ENCODE measurements at places on chromosomes 7 and 10.

GRCh38 chr10:122236690-122237306 is 34.3 kb upstream of the BTBD16 start:
- DNase-seq: no peak

GRCh38 chr10:104328896-104329710 is 9.2 kb downstream of the ITPRIP start:
- DNase-seq: peak; percentile 51

- DNase-seq: no peak
These were observed 7.5 kb upstream of the TBXAS1 start for GRCh38 chr7:139821349-139822105.

- DNase-seq: no peak
These were observed 341.9 kb downstream of the TNS3 start for GRCh38 chr7:47239931-47240421.

- DNase-seq: peak; percentile 61
These were observed 60.7 kb downstream of the VCL start for GRCh38 chr10:74058658-74059057.

DNA sequence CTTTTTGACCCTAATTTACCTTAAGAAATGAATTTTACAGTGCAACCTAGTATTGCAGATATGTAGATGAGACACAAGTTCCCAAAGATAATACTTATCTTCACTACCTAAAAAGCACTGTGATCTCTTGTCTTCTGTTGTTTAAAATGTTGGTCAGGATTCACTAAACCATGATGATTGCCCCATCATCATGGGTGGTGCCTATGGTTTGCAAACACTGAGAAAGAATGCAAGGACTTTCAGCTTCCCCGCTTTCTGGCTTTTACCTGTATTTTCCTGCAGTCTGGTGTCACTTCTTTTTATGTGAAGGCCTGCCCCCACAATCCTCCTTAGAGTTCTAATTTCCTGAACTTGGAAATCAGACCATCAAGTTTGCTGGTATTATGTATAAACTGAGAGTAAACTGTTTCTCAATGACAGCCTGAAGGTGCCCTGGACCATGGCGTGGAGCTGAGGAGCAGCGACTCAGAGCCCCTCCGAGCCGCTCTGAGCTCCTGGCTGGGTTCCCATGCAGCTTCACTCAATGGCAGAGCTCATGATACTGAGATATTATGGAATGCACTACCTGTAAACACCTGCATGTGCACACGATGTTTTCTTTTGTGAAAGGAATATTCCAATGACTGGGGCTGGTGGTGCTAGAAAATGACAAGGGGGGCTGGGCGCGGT is 118.4 kb upstream of the EFCAB10 start:
- DNase-seq: no peak

- DNase-seq: no peak
These were observed 170.2 kb downstream of the AKR1D1 start for GRCh38 chr7:138246428-138246827.

GRCh38 chr7:49669692-49670260 is 103.7 kb upstream of the VWC2 start:
- DNase-seq: no peak

DNA sequence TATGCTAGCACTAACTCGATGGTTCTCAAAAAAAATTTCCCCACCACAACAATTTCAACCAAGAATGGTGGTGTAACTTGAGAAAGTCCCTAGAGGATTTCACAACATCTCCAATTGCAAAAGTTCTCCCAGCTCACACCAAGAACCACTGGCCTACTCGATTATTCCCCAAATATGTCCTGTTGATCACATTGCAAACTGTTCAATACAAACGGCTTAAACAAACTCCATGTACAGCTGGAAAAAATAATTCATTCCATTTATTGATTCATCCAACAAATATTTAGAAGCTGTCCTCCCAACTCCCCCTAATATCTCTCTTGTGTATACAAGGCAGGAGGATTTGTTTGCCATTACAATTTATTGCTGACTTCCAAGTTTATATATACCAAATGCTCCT is 19.1 kb downstream of the TMEM176B start:
- DNase-seq: no peak

- DNase-seq: no peak
These were observed 1.9 kb upstream of the MALRD1 start for GRCh38 chr10:19046679-19047078.

- DNase-seq: no peak
These were observed 299.8 kb downstream of the KLF6 start for GRCh38 chr10:3485057-3485686.

DNA sequence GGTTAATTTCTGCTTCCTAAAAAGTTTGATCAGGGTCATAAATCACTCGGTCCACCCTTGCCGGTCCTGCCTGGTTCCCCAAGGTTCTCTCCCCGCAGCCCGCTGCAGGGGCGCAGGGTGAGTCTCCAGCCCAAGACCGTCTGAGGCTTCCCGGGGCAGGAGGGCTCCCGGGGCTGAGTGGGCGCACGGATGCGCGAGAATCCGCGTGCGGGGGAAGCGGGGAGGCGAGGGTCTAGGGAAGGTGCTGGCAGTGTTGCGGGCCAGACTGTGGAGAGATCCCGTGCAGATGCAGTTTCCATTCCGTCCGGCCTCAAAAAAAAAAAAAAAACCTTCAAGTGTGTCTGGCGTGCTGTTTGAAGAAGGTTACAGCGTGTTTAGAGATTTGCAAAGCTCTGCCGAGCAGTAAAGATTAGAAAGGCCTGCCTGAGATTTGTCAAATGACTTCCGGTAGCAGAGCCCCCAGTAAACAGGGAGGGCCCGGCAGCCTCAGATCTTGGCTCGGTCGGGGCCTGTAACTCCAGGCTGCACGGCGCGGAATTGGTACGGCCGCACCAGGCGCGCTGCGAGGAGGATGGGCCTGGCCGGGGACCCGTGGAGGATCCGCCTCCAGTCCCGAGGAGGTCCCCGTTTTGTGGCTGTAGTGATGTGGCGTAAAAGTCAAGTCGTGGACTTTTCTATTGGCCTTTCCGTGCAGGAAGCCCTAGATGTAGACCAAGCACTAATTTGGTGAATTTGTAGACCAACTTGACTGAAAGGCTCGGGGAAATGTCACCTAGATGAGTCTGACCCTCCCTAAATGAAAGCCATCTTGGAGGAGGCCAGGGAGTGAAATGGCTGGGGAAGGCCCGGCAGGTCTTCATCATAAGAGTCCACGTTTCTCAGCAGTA is 293.2 kb upstream of the NFE2L3 start:
- DNase-seq: no peak

Measured in A549 (cell line).